AG04450 (cell line): ENCODE measurements at places on chromosomes 1 and 21. TPM values are rescaled to one million over a fixed set of nuclear protein-coding genes. Genes with fewer than 3 reads are reported as not detected.

DISP3 gene
- 0.02 and 0.05 TPM in 2 replicates for polyA plus RNA-seq

TFF2 gene
- polyA plus RNA-seq = not detected in 2 replicates

LINGO4 gene
- not detected in 2 replicates for polyA plus RNA-seq

TMEM269 gene
- polyA plus RNA-seq = 0.04 TPM in 1 of 2 replicates, not detected in the other

KRTAP22-1 gene
- not detected in 2 replicates for polyA plus RNA-seq

RNU1-1 gene
- under 0.01 TPM in 1 of 2 replicates, not detected in the other for polyA plus RNA-seq

TFAP2E gene
- 0.05 and 0.06 TPM in 2 replicates for polyA plus RNA-seq

CHI3L2 gene
- 0.86 and 1.0 TPM in 2 replicates for polyA plus RNA-seq

BATF3 gene
- 1.4 and 1.5 TPM in 2 replicates for polyA plus RNA-seq

FALEC gene
- not detected in 2 replicates for polyA plus RNA-seq

TNNT2 gene
- 1.6 and 2.3 TPM in 2 replicates for polyA plus RNA-seq

PTCH2 gene
- polyA plus RNA-seq = 0.20 and 0.36 TPM in 2 replicates

HPCAL4 gene
- polyA plus RNA-seq = not detected in 2 replicates

PPP1R15B gene
- polyA plus RNA-seq = 25.4 and 28.4 TPM in 2 replicates

FCER1G gene
- 0.37 and 0.66 TPM in 2 replicates for polyA plus RNA-seq

KIRREL1 gene
- polyA plus RNA-seq = 42.3 and 53.7 TPM in 2 replicates

CIART gene
- polyA plus RNA-seq = 8.6 and 9.4 TPM in 2 replicates

TMEM240 gene
- polyA plus RNA-seq = 5.1 and 7.2 TPM in 2 replicates

CLCA2 gene
- polyA plus RNA-seq = 0.60 and 0.65 TPM in 2 replicates

PADI4 gene
- not detected in 2 replicates for polyA plus RNA-seq

CDK18 gene
- 0.36 and 0.38 TPM in 2 replicates for polyA plus RNA-seq

CYP4Z1 gene
- polyA plus RNA-seq = not detected in 2 replicates

CLDN8 gene
- polyA plus RNA-seq = not detected in 2 replicates

ADAM15 gene
- 25.9 and 37.5 TPM in 2 replicates for polyA plus RNA-seq

CASZ1 gene
- 0.06 and 0.09 TPM in 2 replicates for polyA plus RNA-seq
